ENCODE measurements at places on chromosomes 12 and 14. TPM values are rescaled to one million over a fixed set of nuclear protein-coding genes. Genes with fewer than 3 reads are reported as not detected.

DNA sequence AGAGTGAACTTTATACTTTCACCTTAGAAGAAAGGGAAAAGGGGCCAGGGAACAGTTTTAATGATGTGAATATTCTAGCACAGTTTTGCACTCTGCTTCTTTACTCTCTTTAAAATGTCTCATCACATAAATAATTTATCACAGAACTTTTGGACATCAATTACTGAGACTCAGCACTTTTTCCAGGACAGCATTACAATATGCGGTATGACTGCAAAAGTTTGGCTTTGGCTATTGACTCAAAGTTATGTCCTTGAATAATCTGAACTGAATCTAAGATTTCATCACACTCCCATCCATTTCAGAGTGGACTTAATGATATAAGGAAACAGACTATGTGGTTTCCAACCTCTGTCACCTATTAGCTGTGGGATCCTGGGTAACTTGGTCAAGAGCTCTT lies 11.7 kb downstream of the CCER1 start:
- no peaks in the 10 kb centered on the region for H3K27me3 ChIP-seq
- H3K27ac ChIP-seq: no peak overlapping the region
- no peak for DNase-seq
- no peaks in the 10 kb centered on the region for H3K36me3 ChIP-seq

HOXC4 gene
- total RNA-seq: 0.35 TPM

GRCh38 chr14:49879646-49880204 lies 13.2 kb upstream of the ARF6 start:
- H3K4me3 ChIP-seq: no peak overlapping the region
- peak; percentile 46 for DNase-seq
- no peaks in the 10 kb centered on the region for H3K36me3 ChIP-seq
- no peak overlapping the region for H3K27ac ChIP-seq
- H3K4me1 ChIP-seq: peaks cover 20% of the 10 kb centered on the region

DNA sequence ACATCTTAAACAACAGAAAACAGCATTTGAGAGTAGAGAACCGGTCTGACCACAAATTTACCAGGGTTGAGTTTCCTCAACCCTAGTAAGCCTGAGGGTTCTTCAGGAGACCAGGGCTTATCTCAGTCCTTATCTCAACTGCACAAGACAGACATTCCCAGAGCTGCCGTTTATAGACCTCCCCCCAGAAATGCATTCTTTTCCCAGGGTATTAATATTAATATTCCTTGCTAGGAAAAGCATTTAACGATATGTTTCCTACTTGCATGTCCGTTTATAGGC lies 12.3 kb downstream of the TMEM117 start:
- H3K4me1 ChIP-seq: peaks cover 30% of the 10 kb centered on the region
- no peak overlapping the region for H3K4me3 ChIP-seq
- H3K27ac ChIP-seq: no peak overlapping the region
- DNase-seq: no peak
- H3K36me3 ChIP-seq: peaks cover 23% of the 10 kb centered on the region

GRCh38 chr14:75310295-75311111 lies 31.9 kb downstream of the FOS start:
- H3K4me3 ChIP-seq: peak overlapping the region; percentile 8
- H3K36me3 ChIP-seq: no peaks in the 10 kb centered on the region
- peak overlapping the region; percentile 44 for H3K27ac ChIP-seq
- peak; percentile 80 for DNase-seq
- H3K27me3 ChIP-seq: peaks cover 32% of the 10 kb centered on the region

SLCO1B1 gene
- total RNA-seq: not detected

BMP4 gene
- 15.6 TPM for total RNA-seq

DNA sequence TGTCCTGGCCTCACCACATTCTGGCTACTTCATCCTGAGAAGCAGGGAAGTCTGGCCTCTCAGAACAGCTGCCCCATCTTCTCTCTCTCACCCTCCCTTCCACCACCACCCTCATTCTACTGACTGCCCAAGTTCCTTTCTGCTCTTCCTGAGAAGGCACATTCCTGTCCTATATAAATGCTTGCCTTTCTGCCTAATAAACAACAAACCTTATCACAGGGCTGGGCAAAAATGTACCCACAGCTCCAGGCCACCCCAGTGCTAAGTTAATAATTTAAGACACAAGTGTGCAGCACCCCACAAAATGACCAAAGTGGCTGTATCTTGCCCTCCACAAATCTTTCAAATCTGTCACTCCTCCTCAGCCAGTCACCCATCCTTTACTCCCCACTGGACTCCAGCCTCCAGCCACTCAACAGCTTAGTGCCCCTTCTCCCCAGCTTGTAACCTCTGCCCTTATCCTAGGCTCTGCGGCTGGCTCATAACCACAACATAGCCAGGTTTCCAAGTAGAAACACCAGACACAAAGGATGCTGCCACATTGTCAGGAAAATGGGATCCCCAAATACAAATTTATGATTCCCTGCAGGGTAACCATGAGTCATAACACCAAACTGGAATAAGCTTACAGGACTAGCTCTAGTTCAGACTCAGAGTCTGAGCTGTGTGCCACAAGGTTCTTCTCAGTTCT lies 15.0 kb downstream of the OXA1L start:
- no peaks in the 10 kb centered on the region for H3K27me3 ChIP-seq
- H3K27ac ChIP-seq: peak overlapping the region; percentile 80
- no peak overlapping the region for H3K4me3 ChIP-seq

DNA sequence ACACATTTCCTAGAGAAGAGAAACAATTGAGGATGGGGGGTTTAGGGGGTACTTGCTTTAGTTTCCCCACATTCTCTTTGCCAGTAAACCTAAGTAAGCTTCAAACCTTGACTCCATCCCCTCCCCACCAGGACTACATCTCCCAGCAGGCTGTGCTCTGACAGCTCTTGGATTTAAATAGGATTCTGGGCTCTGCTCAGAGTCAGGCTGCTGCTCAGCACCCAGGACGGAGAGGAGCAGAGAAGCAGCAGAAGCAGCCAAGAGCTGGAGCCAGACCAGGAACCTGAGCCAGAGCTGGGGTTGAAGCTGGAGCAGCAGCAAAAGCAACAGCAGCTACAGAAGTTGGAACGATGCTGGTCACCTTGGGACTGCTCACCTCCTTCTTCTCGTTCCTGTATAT lies 20.6 kb downstream of the RDH12 start:
- peaks cover 36% of the 10 kb centered on the region for H3K27me3 ChIP-seq
- peaks cover 17% of the 10 kb centered on the region for H3K4me1 ChIP-seq
- no peaks in the 10 kb centered on the region for H3K36me3 ChIP-seq
- peak overlapping the region; percentile 12 for H3K4me3 ChIP-seq
- no peak overlapping the region for H3K27ac ChIP-seq

GRCh38 chr14:53526200-53526599 lies 373.1 kb upstream of the DDHD1 start:
- peaks cover 30% of the 10 kb centered on the region for H3K4me1 ChIP-seq
- DNase-seq: no peak
- no peaks in the 10 kb centered on the region for H3K27me3 ChIP-seq
- H3K4me3 ChIP-seq: no peak overlapping the region
- H3K36me3 ChIP-seq: no peaks in the 10 kb centered on the region

DNA sequence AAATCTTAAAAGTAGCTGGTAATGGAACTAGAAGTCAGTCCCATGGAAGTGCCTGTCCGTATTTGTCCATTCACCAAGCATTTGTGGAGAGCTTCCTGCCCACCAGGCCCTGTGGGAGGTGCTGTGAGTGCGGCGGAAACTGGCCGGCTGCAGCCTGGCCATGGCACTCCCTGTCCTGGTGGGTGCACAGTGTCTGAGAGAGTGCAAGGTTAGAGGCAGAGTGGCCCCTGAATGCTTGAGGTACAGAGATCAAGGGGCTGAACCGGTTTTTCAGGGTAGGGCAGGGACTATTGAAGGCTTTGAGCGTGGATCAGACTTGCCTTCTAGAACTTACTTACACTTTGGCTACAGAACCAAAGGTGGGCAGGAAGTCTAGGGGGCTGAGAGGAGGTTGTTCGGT lies 92.9 kb downstream of the ESR2 start:
- DNase-seq: no peak
- no peak overlapping the region for H3K27ac ChIP-seq

HNF1A gene
- not detected for total RNA-seq

DNA sequence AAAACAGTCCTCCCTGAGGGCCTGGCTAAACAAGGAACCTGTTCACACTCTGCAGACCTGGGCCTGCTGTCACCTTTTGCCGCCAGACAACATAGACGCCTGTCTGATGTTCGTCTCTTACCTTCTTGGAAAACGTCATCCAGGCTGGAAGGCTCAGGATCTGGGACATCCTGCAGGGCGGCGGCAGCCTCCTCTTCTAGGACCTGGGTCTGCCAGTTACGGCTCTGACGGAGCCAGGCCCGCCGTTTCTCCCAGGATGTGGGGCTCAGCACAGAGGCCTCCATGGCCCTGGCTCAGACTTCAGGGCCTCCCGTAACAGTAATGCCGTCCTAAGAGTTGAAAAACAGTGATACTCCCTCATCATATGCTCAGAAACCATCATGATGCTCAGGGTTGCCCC lies 10.3 kb downstream of the TESPA1 start:
- no peak for DNase-seq
- peaks cover 15% of the 10 kb centered on the region for H3K4me1 ChIP-seq
- H3K27ac ChIP-seq: no peak overlapping the region
- no peaks in the 10 kb centered on the region for H3K36me3 ChIP-seq

DNA sequence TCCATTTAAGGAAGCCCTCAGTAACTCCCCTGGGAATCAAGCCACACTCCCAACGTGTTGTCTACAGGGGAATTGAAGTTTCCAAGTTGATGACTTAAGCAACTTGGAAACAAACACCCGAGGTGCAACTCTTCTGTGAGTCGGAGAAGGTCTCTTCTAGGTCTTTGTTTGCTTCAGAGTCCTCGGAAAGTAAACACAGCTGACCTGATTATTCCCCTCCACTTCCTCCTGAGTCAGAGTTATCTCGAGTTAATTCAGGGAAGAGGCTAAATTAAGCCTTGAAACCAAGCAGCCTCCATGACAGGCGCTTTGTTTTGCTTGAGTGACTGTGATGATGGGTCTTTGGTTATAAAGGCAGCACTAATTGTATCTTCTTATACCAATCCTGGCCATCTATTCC lies 41.8 kb downstream of the TUNAR start:
- DNase-seq: no peak
- H3K4me1 ChIP-seq: no peaks in the 10 kb centered on the region
- no peaks in the 10 kb centered on the region for H3K36me3 ChIP-seq

GRCh38 chr14:100529561-100530031 lies 57.6 kb downstream of the BEGAIN start:
- DNase-seq: no peak
- H3K36me3 ChIP-seq: no peaks in the 10 kb centered on the region
- H3K27me3 ChIP-seq: no peaks in the 10 kb centered on the region
- no peak overlapping the region for H3K4me3 ChIP-seq

DNA sequence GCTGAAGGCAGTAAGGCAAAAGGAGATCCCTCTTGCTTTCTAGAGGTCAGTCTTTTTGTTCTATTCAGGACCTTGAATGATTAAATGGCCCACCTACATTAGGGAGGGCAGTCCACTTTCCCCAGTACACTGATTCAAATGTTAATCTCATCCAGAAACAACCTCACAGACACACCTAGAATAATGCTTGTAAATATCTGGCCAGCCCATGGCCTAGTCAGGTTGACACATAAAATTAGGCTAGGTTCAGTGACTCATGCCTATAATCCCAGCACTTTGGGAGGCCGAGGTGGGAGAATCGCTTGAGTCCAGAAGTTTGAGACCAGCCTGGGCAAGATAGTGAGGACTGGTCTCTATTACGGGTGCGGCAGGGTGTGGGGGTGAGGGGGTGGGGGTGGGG lies 43.5 kb downstream of the MIPOL1 start:
- peaks cover 19% of the 10 kb centered on the region for H3K4me1 ChIP-seq
- no peak for DNase-seq
- peaks cover 6% of the 10 kb centered on the region for H3K36me3 ChIP-seq
- no peaks in the 10 kb centered on the region for H3K27me3 ChIP-seq
- no peak overlapping the region for H3K4me3 ChIP-seq

DNA sequence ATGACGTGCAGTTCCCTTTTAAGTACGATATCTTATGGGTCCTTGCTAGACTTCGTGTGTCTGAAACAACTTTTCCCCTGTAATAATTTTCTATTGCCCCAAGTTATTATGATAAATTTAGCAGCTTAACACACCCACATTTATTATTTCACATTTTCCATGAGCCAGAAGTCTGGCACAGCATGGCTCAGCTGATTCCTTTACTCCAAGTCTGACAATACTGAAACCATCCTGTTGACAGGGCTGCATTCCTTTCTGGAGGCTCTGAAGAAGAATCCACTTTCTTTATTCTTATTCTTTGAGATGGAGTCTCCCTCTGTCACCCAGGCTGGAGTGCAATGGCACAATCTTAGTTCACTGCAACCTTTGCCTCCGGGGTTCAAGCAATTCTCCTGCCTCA lies 80.9 kb downstream of the DENND5B start:
- H3K27me3 ChIP-seq: no peaks in the 10 kb centered on the region
- peaks cover 31% of the 10 kb centered on the region for H3K4me1 ChIP-seq
- no peak overlapping the region for H3K27ac ChIP-seq
- no peaks in the 10 kb centered on the region for H3K36me3 ChIP-seq
- no peak overlapping the region for H3K4me3 ChIP-seq
- no peak for DNase-seq

DTX1 gene
- not detected for total RNA-seq

DNA sequence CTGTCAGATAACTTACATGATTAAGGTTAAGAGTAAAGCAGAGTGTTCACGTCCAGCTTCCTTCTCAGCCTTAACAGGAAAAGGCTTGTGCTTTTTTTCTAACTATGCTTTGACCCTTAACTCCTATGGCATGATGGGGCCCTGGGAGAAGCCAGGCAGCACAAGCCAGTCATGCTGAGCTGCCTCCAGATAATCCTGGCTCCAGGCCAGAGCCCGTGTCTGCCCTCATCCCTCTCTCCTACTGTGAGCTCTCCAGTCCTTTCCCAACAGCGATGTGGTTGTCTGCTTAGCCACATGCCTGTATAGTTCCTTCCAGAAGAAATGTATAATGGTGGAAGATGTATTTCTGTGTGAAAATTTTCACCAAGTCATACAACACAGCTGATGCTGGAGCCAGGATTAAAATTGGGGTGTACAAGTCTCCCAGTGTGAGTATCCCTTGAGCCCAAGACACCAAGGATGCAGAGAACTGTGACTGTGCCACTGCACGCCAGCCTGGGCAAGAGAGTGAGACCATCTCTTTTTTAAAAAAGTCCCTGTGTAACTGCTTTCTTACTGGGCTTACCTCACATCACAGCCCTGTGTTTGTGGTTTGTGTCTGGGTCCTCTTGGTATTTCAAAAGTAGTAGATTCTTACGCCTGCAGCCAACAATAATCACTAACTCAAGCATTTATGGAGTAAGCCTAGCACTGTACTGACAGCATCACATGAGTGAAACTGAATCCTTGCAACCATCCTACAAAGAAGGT lies 7.9 kb upstream of the ITFG2 start:
- peak overlapping the region; percentile 68 for H3K27ac ChIP-seq
- DNase-seq: peak; percentile 34
- no peak overlapping the region for H3K4me3 ChIP-seq
- peaks cover 12% of the 10 kb centered on the region for H3K4me1 ChIP-seq

ZC2HC1C gene
- 1.4 TPM for total RNA-seq

GRCh38 chr14:62234849-62235248 lies 472.6 kb downstream of the SNAPC1 start:
- DNase-seq: no peak
- no peaks in the 10 kb centered on the region for H3K36me3 ChIP-seq
- no peak overlapping the region for H3K27ac ChIP-seq

GRCh38 chr14:100653409-100653808 lies 66.2 kb upstream of the BEGAIN start:
- peaks cover 13% of the 10 kb centered on the region for H3K27me3 ChIP-seq
- H3K27ac ChIP-seq: no peak overlapping the region
- H3K4me3 ChIP-seq: no peak overlapping the region
- no peak for DNase-seq
- peaks cover 31% of the 10 kb centered on the region for H3K4me1 ChIP-seq
- no peaks in the 10 kb centered on the region for H3K36me3 ChIP-seq

GRCh38 chr14:71467361-71467811 lies 464.8 kb upstream of the RGS6 start:
- peaks cover 44% of the 10 kb centered on the region for H3K36me3 ChIP-seq
- DNase-seq: peak; percentile 78
- H3K27ac ChIP-seq: peak overlapping the region; percentile 89
- peaks cover 82% of the 10 kb centered on the region for H3K4me1 ChIP-seq
- no peaks in the 10 kb centered on the region for H3K27me3 ChIP-seq
- peak overlapping the region; percentile 51 for H3K4me3 ChIP-seq

Measured in HFFc6 (cell line).